CD4-positive, alpha-beta T cell treated with Interleukin-17A for 1 hour (primary cell): ENCODE measurements at places on chromosomes 7 and 10.

- DNase-seq: no peak
These were observed 127.8 kb upstream of the ADCY1 start for GRCh38 chr7:45446195-45446944.

- DNase-seq: no peak
These were observed 1.3 kb downstream of the PTN start for GRCh38 chr7:137342265-137342664.

DNA sequence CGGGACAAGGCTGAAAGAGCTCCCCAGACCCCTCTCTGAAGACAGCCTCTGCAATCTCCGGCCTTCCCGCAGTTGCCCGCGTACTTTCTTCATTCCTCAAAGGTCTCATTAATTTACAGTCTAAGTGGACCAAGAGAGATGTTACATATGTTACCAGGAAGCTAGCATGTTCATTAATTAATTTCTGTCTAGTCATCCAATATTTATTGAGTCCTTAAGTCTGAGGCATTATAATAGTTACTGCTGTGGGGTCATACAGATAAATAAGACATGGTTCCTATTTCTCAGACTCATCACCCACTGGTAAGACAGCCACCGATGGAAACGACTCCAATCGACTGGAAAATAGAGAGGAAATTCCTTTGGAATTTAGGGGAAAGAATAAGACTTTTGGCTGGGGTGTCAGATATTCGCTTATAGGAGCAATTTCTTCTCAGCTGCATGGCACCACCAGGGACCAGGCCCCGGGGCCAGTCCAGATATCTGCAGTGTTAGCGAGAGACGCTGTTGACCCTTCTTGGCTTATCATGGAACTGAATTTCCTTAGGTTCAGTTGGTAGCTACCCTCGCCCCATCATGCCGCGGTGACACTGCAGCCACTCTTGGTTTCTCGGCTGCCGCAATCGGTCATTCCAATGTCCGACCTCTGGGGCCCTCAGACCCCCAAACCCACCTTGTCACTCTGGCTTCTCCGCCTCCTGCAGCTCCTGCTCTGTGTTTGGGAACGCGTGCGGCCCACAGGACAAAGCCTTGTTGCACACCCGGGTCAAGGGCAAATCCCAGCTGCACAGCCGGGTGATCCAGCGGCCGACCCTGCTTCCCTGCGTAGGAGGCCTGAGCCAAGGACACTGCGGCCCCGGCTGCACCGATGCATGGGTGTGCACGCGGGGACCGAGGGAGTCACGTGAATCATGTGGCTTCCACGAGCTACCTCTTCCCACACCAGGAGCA lies 383.2 kb downstream of the DNAJB6 start:
- no peak for DNase-seq

DNA sequence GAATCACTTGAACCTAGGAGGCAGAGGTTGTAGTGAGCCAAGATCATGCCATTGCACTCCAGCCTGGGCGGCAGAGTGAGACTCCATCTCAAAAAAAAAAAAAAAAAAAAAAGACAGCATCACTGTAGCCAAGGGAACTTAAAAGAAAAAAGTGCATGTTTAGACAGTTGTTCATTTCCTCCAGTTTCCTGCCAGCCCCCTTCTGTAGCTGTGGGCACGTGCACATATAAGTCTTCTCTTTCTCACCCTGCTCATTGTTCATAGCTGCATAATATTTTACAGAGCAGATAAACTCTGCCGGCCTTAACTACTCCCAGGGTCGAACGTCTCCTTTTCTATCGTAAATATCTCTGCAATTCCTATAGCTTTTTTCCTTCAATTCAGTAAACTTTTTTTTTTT lies 132.6 kb downstream of the LHPP start:
- no peak for DNase-seq

- no peak for DNase-seq
These were observed 11.0 kb upstream of the ADD3 start for GRCh38 chr10:109996766-109997171.

DNA sequence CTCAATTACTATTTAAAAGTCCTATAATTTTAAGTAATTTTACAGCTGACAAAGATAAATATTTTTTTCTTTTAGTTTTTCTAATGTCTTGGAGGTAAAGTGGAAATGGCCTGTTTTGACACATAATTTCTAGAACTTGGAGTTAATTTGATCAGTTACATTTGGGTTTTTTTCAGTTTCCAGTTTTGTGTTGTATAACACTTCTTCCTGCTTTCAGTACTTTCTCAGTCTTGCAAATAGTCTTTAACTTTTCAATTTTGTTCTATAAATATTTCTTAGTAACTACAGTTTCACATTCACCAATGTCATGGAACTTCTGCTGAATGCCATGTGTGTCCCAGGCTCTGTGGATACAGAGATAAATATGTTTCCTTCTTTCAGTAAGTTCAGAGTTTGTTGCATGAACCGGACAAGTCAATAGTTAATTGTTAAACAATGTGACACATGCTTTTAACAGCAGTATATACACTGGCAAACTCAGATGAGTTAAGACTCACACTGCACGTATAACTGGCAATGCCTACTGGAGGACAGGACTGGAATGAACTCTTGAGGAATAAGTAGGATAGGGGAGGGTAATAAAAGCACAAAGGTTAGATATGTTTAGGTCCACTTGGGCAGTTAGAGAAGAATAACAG lies 4.6 kb downstream of the SHOC2 start:
- DNase-seq: no peak

DNA sequence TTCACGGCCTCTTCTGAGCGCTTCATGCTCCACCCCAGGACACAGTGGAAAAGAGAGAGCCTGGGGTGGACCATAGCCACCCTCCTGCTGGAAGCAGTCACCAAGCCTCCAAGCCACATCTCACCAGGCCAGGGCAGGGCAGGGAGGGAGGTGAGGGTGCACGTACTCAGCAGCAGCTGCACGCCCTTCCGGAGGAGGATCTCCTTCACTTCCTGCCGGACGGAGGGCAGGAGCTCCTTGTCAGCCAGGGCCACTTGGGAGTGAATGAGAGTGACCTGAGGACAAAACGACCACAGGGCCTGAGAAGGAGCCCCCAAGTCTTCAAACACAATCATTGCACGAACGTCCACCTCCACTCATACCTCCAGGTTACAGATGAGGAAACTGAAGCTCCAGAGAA lies 15.0 kb downstream of the AIFM2 start:
- no peak for DNase-seq

DNA sequence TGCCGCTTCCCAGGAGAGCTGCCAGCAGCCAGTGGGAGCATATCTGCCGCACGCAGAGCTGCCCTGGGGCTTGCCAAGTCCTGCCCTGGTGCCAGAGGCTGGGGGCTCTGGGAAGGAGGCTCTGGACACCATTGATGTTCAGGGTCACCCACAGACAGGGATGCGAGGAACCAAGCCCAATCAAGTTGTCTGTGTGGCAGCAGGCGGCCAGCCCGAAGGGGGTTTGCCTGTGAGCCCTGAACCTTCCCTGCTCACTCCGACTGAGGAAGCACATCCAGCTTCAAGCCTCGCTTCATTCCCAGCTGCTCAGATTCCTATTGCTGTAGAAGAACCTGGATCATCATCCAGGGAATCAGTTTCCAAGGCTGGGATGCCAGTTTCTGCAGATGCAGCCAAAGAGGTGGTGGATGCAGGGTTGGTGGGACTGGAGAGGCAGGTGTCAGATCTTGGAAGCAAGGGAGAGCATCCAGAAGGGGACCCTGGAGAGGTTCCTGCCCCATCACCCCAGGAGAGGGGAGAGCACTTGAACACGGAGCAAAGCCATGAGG lies 94.6 kb downstream of the TACC2 start:
- no peak for DNase-seq

GRCh38 chr10:42979181-42979580 lies 97.7 kb upstream of the RET start:
- DNase-seq: no peak

DNA sequence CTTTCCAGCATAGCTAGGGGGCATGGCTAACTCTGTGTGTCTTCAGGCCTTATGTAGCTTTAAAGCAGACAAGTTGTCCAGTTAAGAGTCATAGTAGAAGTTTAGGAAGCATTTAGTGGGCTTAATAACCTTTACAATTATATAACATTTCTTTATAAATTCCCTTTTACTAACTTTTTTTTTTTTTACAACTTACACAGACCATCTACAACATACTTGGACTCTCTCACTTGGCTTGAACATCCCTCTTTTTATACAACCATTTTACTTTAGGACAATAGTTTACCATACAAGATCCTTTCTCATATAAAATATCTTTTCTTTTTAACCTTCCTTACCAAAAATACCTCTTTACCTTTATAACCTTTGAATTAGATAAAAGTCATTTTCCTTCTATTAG lies 26.3 kb downstream of the SP4 start:
- no peak for DNase-seq

- DNase-seq: no peak
These were observed 2.4 kb downstream of the SORBS1 start for GRCh38 chr10:95558593-95559320.

- DNase-seq: no peak
These were observed 8.0 kb downstream of the SKAP2 start for GRCh38 chr7:26856176-26856985.

- no peak for DNase-seq
These were observed 23.2 kb downstream of the POR start for GRCh38 chr7:75937958-75938786.

- no peak for DNase-seq
These were observed 233.9 kb upstream of the AOAH start for GRCh38 chr7:36958111-36958733.

DNA sequence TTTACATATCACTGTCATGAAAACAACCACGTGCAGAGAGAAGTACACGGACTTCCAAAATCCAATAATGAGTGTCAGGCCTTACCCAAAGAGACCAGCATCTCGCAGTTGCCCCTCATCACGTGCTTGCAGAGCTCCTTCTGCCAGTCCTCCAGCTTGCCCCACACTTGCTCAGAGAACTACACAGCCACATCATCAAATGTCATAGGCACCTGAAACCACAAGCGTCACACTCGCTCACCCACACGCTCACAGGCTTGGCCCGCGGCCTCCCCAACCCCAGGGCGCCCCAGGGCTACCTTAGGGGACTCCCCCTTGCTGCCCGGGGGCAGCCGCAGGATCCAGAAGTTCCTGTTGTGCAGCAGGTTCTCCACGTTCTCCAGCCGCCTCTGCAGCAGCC lies 123.4 kb upstream of the ZNF746 start:
- peak; percentile 29 for DNase-seq

DNA sequence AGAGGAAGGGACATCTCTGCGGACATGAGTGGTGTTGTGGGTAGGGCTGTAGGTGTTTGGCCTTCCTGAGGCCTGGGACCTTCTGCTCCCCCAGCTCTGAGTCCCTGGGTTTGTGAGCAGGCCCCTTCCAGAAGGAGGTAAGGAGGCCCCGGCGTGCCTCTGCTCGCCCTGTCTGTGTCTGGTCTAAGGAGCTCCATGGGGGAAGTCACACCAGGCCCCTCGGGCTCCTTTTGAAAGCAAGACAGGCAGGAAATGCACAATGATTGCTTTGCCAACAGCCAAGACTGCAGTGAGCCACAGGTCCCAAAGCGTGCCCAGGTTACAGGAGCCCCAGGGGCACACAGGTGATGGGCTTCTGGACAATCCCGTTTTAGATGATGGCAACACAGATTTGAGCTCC lies 89.5 kb downstream of the FAM53B start:
- DNase-seq: peak; percentile 41

DNA sequence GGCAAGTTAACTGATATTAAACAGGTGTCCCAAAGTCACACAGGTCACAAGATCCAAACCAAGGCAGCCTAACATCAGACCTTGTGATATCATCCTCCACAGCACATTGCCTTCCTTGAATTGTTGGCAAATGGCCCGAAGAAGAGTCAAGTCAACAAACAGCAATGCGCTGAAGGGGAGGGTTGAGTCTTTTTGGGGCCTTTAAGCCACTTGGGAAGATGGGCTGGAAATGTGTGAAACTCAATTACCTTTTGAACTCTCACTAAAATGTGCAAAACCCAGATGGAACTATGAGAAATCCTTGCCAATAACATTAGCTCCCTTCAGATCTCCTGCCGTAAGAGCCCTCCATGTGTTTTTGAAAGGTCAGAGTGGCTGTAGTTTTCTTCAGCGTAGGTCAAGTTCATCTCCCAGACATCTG lies 47.9 kb upstream of the STK17A start:
- no peak for DNase-seq

DNA sequence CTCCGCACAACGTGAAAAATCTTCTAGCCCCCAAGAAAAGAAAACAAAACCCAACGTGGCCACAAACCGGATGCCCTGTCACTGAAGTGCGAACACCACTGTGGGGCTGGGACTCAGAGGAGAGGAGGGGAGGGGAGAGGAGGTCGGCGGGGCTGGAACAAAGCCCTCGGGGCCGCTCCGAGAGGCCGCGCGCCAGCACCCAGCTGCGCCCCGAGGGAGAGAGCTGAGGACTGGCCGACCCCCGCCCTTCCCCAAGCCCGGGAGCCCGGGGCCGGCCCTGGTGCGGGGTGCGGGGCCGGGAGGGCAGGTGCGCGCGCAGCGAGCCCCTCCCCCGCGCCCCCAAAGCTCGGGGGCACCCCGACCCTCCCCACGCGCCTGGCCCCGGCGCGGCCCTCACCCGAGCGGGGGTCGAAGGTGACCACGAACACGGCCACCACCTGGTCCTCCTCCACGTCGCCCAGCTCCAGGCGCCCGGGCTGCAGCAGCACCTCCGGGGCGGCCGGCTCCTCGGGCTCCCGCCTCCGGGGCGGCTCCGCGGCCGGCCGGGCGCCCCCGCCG lies 398 bp downstream of the DENND11 start:
- DNase-seq: peak; percentile 82

- no peak for DNase-seq
These were observed 7.6 kb upstream of the HERPUD2 start for GRCh38 chr7:35702541-35702940.

DNA sequence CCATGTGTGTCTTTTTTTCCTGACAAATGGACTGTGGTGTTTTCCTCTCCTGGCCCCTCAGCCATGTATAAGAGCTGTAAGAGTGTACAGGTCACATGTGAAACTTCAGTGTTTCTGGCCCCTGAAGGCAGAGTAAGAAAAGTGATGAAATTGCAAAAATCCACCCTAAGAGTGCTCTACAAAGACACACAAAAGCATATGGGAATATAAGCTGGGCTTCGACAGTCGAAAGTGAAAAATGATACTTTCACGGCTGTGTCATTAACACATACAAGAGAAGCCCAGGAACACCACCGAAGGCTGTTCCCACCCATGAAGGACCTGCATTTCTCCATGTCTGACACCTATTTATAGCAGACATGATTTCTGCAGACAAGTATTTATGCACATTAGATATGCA lies 192.2 kb downstream of the PARD3 start:
- DNase-seq: no peak

- no peak for DNase-seq
These were observed 18.8 kb upstream of the CLDN12 start for GRCh38 chr7:90384433-90384832.

DNA sequence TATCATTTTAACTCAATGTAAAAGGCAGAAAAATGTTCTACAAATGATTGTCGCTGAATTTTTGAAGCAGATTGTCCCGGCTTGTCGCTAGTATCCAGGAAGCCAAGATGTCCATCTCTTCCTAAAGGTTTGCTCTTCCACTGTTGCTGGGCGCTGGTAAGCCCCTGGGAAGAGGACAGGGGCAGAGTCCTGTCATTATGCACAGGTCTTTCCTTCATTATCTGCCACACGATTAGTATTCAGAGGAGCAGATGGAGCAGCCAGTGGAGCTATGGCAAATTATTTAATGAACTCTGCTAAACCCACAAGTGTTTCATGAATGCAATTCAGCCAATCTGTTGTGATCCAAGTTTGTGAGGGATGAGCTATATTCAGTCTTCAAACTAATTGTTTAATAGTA lies 499.1 kb upstream of the NRP1 start:
- DNase-seq: no peak

- DNase-seq: no peak
These were observed 310.0 kb downstream of the ABCA13 start for GRCh38 chr7:48481235-48481634.

- DNase-seq: peak; percentile 38
These were observed 1.9 kb downstream of the VGF start for GRCh38 chr7:101163279-101164070.
